Hematopoietic multipotent progenitor cell treated with erythropoietin and hydrocortisone succinate and interleukin-3 and kit ligand, for 8 days (in vitro differentiated cells): ENCODE measurements at places on chromosomes 13 and 19.

- no peak for DNase-seq
Observed at GRCh38 chr19:39080431-39080830, 3.7 kb upstream of the ACP7 start.

GRCh38 chr19:15464394-15465385 lies at the start of gene RASAL3:
RASAL3 (minus strand) TSS chr19:15464544; CDS start chr19:15464358, 186 bp downstream.
- peak; percentile 46 for DNase-seq

DNA sequence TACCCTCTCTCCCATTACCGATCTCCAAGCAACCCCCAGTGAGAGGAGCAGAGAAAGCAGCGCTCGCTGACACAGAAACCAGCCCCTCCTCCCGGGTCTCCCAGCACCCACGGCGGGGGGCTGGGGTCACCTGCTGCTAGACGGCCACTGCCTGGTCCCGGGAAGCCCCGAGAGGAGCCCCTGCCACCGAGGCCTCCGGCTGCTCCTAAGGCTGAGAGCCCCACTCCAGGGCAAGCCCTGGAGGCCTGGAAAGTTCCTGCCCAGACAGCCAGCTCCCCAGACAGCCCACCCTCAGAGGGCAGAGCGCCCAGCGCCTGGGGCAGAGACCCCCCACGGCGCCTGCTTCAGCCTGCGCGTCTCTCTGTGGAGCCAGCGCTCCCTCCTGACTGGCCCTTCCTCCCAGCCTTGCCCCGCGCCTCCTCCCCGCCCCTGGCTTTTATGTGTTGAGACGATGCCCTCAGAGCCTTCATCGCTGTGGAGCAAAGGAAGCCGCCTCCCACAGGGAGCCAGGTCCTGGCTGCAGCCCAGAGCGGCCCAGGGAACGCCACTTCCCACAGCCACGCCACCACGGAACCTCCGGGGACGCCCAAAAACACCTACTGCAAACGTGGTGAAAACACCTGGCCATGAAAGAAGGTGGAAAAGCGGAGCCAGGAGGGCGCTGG lies 51.1 kb downstream of the MLLT1 start:
- no peak for DNase-seq

GRCh38 chr13:86135856-86136255 lies 336.6 kb upstream of the SLITRK6 start:
- no peak for DNase-seq

DNA sequence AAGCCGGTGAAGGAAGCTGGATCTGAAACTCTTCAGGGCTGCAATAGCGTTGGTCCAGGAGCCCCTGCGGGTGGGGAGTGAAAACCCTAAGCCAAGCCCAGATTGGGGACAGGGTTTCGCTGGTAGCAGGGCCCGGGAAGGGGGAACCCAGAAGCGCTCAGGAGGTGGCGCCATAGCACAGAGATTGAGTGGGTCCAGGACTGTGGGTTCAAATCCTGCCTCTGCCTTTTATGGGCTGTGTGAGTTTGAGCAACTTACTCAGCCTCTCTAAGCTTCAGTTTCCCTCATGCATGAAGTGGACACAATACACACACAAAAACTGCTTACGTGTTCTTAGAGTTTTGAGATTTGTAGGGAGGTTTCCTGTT lies 8.3 kb upstream of the SYCN start:
- peak; percentile 62 for DNase-seq

DNA sequence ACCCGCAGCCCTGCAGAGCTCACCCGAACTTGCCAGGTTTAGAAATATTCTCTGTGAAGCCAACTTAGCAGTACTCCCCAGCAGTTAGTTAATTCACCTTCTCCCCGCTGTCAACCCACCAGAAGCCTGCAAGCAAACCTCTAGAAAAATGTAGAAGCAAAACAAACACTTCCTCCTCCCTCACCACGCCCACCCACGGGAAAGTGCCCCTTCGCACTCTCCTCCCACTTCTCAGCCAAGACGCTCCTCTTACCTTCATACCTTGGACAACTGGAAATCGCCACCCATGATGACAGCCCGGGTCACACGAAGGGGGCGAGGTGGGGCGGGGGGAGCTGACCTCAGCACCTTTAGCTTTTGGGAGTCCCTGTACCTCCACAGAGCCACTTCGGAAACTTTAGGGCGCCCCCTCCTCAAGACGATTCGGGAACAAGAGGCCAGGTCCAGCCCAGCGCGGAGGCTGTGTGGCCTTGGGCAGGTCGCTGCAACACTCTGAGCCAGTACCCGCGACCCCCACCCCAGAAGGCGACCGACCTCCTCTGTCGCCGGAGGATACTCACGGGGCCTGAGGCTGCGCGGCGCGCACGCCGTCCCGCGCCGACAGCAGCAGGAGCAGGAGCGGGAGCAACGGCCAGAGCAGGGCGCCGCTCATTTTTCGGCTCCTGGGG lies 485 bp downstream of the CPAMD8 start:
- no peak for DNase-seq

- no peak for DNase-seq
Observed at GRCh38 chr13:81498969-81499368, 1158.0 kb upstream of the SPRY2 start.

- peak; percentile 76 for DNase-seq
Observed at GRCh38 chr13:40181203-40181845, 485.1 kb downstream of the FOXO1 start.

DNA sequence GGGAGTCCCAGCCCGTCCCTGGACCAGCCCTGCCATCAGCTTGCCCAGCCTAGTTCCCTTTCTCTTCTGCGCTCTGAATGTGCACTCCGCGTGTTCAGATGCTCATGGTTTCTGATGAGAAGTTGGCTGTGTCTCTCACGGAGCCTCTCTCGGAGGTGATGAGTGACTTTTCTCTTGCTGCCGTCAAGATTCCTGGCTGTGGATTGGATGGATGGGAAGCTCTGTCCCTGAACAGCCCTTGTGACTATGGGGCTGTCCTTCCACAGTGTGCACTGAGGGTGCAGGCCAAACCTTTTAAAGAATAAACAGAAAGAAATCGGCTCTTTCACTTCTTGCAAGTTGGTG lies 24.4 kb downstream of the WTIP start:
- no peak for DNase-seq

GRCh38 chr19:11209839-11210655 lies 12.7 kb upstream of the KANK2 start:
- no peak for DNase-seq

DNA sequence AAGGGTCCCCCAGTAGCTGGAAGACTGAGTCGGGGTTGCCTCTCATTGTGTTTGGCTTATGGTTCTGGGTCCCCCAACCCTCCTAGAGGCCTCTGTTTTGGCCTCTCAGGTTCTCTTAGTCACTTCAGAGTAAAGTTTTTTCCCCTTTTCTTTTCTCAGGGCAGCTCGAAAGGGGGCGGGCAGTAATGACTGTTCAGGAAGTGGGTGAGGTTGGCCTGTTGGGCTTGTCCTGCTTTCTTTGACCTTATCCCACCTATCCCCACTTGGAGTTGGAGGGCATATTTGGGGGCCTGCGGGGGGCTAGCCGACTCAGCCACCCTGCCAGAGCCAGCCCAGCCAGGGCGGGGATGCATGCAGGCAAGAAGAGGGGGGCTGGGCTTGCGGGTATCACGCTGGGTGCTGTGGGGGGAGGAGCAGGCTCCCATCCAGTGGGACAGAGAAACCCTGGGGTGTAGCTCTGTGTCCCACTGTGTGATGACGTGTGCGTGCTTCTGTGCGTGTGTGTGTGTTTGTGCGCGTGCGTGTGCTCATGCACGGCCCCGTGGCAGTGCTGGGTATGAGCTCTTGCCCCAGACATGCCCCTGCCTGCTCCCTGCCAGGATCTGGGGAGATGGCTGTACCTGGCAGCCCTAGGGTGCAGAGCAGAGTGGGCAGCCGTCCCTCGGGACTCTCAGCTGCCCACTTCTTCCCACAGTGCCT lies 1.4 kb downstream of the CIC start:
- DNase-seq: peak; percentile 86

DNA sequence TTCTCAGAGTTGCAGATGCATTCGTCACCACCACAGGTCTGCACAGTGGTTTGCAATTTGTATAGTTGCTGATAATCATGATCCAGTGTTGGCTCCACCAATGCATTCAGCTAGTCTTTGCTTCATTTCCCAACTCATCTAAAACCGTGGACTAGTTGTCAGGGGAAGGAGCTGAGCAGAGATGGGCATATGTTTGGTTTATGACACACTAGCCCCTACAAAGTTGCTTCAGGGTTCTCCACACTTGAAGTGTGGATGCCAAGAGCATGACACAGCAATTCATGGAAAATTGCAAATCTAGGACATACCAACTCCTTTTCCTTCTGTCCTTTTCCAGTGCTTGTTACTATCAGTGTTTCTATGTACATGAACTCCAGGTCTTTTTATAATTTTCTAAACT lies 168.0 kb downstream of the TNFSF13B start:
- no peak for DNase-seq

DNA sequence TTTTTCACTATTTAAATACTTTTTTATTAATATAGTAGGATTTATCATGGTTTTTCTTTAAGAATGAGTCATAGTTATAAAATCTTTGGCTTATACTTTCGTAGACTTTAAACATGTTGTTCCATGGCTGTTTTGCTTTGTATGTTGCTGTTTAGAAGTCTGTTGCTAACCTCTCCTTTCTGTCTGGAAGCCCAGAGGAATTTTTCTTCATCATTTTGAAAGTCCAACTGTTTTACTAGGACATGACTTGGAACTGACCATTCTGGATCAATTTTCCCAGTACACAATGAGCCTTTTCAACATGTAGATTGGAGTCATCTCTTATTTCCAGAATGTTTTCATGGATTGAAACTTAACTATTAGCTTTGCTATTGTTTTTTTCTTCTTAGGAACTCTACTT lies 7.9 kb downstream of the CAB39L start:
- no peak for DNase-seq

DNA sequence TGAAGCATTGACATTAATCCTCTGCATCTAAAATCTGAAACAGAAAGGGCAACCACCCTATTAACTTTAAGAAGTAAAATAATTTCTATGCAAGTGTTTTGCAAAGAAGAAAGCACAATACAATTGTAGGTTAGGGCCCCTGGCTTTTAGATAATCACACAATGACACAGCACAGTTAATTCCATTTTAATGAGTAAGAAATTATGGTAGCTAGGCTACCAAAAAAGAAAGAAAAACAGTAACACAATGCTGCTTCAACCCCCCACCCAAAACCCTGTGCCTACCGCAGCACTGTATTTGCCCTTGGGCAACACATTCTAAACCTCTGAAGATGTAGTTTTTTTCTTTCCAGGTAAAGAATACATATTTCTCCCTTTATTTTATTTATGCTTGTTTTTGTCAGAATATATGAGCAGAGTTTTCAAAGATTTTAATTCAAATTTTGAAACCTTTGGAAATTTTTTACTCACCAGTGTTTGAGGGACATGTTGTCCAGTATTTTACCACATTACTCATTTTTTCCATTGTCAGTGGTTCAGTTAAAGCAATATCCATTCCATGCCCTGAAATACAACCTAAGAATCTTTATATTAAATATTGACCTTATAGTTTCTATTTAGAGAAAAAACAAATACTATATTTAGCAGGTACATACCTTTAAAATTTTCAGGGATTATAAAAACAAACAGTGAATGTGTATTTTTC lies 21.1 kb downstream of the SOHLH2 start:
- no peak for DNase-seq

- DNase-seq: no peak
Observed at GRCh38 chr19:49214701-49215100, 57.1 kb downstream of the TRPM4 start.

DNA sequence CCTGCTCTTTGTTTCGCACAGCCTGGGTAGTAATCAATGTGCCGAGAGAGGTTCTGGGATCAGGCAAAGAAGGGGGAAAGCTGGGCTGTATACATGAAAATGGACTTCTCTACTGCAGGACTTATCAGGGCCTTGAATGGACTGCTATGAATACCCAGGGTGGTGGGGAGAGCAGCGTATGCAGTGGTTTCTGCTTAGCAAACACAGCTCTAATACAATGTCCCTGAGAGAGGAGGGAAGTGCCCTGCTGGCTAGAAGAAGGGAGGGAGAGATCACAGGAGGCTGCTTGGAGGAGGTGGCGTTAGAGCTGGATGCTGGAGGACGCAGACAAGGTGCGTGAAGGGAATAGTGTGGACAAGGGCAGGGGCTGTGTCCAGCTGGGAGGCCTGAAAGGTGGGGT lies 116.1 kb downstream of the PTPRS start:
- no peak for DNase-seq

DNA sequence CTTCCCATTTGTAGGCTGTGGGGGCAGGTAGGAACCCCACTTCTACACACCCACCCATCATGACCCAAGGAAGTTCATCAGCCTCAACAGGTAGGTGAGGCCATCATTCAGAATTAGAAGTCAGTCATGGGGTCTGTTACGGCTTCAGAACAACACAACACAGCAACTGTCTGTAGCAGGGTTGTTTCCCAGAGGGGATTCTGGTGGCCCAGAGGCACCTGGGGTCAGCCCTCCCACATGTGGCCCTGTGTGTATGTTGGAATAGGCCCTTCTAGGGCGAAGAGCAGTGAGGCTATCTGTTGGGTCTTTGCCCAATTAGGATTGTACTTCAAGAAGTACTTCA lies 3.4 kb downstream of the IGFLR1 start:
- no peak for DNase-seq

GRCh38 chr13:66617786-66618185 lies 612.4 kb downstream of the PCDH9 start:
- no peak for DNase-seq

DNA sequence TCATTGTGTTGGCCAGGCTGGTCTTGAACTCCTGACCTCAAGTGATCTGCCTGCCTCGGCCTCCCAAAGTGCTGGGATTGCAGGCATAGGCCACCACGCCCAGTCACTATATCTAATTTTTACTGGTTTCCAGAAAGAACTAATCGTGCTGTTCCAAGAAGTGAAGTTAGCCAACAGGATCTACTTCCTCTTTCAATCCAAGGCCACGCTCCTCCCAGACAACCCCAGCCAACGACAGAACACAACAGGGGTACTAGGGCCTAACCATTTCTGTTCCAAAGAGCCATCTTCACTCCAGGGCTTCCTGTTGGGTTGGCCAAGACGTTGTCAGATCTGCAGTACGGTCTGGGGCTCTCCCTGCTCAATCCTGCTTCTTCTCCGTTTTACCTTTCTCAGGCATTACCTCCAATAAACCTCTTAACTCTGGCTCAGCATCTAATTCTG lies 7.0 kb upstream of the LSM14A start:
- peak; percentile 29 for DNase-seq
